ENCODE measurements at places on chromosomes 5 and 9.

GRCh38 chr5:154214371-154215106, 24.0 kb downstream of the GALNT10 start:
- no peak for DNase-seq

- no peak for DNase-seq
Measured at GRCh38 chr5:138182808-138183207, 3.9 kb downstream of the KIF20A start.

DNA sequence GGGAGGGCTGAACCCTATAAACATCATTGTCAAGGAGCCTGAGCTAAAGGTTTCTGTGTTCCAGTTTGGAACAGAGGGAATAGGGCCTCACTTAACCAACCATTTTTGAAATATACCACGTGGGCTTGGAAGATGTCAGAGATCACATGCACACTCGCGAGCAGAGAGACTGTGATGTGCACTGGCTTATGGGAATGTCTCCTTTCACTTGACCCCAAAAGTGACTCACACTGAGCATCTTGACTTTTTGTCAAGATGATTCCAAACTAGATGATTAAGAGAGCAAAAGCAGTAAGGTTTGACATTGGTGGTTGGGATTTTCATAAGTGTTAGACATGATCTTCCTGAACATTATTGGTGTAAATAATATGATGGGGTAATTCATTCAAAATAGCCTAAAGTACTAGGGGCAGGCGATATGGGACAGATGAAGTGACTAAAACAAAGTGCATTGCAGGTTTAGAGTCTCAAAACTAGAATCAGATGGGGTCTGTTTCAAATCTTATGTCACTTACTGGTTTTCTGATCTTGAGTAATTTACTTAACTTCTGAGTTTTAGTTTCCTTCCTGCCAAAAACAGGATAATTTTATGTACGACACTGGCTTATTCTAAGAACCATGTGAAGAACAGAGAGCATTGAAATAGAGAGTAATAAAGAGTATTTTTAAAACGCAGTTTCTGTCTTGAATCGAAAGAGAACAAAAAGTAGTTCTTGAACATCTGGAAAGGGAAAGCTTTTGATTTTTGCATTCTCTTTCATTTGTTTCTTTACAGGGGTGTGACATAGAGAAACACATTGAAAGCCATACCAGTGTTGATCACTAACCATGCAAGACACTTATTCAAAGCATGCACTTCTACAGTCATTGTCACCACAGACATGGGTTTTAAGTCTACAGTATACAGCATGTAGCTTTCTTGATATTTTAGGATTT, 383.0 kb downstream of the DIRAS2 start:
- no peak for DNase-seq

DNA sequence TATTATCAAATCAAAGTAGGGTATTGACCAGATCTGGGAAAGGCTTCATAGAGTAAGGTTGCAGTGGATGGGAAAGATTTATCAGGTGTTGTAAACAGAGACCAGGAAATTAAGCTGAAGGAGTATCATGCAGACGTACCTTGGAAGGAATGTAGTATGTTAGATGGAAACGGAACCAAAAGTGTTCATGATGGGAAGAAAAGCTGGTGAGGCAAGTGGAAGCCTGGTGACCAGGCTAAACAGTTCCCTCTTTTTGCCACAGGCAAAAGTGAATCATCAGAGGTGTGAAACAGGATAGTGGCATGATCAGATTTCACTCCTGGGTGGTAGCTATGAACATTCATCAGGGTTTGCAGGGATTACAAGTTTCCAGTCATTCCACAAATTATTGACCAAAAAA, 780.1 kb upstream of the DMAC1 start:
- DNase-seq, result no peak

DNA sequence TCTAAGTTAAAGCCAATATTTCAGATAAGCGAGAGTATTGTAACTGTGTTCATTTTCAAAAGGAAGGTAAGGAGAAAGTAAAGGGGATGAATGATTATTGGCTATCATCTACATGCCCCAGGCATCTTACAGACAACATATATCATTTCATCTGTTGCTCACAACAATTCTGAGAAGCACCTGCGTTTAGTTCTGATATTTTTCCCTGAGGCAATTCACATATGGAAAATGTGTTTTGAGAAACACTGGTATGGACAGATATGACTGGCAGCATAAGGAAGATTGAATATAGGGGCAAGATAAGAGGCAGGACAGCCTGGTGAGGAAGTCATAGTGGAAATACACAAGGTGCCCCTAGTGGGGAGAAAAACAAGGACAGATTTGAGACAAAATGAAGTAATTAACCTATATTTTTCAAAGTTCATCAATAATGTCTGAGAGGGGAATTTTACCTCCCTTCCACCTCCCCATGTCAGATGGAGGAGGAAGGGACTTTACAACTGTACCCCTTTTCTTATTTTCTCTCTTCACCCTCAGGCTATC, 87.7 kb upstream of the TRIM32 start:
- DNase-seq, result no peak

DNA sequence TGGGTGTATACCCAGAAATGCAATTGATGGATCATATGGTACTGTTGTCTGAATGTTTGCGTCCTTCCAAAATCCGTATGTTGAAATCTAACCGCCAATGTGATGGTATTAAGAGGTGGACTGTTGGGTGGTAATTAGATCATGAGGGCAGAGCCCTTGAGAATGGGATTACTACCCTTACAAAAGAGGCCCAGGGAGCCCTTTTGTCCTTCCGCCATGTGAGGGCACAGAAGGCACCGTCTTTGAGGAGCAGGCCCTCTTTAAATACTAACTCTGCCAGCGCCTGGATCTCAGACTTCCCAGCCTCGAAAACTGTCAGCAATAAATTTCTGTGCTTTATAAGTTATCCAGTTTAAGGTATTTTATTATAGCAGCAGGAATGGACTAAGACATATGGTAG, 156.0 kb upstream of the OTULINL start:
- DNase-seq, result no peak

GRCh38 chr5:178462816-178463215, 127.4 kb downstream of the COL23A1 start:
- DNase-seq, result peak; percentile 33

- DNase-seq, result no peak
Measured at GRCh38 chr5:180632768-180633167, 16.6 kb downstream of the FLT4 start.

DNA sequence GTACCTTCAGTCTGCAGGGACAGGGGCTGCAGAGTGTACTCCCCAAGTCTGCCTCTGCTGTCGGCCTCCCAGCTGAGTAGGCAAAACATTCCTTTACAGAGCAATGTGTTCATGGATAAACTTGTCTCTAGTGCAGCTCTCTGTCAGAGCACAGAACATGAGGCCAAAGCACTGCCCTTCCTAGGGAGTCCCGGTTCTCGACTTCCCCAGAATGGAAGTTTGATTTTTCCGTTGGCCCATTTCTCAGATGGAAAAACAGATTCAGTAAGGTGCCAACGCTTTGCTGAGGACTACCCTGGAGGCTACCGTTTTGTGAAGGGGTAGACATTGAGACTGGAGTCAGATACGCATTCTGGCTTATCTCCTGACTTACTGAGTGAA, 422 bp upstream of the TRIM32 start:
- no peak for DNase-seq

- no peak for DNase-seq
Measured at GRCh38 chr9:32382565-32383320, 1.7 kb upstream of the ACO1 start.

DNA sequence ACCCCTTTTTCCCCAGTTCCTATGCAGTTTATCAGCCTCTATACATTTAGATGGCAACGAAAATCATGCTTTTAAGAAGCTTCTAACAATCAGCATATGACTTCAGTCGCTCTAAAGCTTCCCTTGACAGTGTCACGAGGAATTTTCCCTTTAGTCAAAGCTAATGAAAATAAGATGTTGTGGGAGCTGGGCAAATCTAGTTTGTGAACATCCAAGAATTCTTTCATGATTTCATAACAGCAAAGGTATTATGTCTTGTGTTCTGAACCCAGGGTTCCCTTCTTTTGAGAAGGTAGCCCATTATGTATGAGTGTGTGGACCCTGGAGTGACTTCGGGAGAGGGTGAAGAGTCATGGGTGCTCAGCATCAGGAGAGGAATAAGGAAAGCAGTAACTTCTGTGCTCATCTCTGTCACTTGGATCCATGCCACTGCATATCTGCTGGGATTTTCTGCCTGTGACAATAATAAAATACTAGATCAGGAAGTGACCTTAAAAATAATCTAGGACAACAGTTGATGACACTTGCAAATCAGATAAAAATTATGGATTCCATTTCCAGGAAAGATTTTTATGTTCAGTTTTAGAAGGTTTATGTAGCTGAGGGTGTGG, 102.4 kb downstream of the PCSK1 start:
- no peak for DNase-seq

DNA sequence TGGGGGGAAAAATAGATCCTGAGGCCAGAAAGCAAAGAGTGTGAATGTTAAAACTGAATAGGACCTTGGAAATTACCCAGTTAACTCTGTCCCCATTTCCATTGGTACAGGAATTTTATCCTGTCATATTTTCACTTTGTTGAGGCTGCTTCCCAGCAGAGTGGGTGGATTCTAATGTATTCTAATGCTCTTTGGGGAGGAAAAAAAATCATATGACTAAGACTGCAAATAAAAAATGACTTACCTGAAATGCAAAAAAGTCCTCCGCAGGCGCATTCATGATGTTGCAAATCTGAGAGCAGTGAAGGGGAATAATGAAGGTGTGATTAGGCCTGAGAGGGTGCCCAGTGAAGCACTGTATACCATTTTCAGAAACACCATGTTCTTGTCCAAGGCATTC, 41.2 kb downstream of the PDE6A start:
- no peak for DNase-seq

Measured in left lobe of liver (tissue), 2 donors.